ENCODE measurements at places on chromosomes 3 and 15.

- no peak for DNase-seq
Observed at GRCh38 chr3:42937334-42937733, 31.4 kb downstream of the ZNF662 start.

GRCh38 chr3:157089455-157090221, 70.3 kb downstream of the CCNL1 start:
- DNase-seq, result peak; percentile 30

- no peak for DNase-seq
Observed at GRCh38 chr3:133620066-133620784, 41.5 kb downstream of the TOPBP1 start.

DNA sequence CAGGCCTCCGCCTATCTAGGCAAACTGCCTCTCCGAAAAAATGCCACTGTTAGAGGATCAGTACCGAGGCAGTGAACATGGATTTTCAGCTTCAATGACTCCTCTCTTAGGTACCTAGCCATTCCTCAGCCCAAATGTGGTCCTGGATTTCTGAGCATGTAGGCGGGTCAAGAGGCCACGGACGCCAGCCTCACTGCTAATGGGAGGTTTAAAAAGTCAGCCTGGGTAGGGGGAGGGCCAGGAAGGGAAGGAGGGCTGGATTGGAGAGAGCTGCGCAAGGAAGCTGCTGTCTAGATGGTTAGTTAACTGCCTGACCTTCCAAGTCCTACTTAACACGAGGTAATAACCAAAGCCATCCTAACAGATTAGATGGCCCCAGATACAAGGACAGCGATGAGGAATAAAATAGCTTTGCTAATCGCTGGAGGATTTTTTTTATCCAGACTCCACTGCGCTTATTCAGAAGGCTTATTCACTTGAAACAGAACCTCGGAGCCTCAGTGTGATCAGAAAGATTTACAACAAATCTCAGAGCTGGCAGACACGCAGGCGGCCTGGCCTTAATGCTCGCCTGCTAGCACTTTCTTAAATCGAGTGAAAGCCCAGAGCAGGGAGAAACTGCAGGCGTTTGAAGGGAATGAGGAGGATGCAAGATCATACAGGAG, 34.3 kb downstream of the TLE3 start:
- peak; percentile 20 for DNase-seq

DNA sequence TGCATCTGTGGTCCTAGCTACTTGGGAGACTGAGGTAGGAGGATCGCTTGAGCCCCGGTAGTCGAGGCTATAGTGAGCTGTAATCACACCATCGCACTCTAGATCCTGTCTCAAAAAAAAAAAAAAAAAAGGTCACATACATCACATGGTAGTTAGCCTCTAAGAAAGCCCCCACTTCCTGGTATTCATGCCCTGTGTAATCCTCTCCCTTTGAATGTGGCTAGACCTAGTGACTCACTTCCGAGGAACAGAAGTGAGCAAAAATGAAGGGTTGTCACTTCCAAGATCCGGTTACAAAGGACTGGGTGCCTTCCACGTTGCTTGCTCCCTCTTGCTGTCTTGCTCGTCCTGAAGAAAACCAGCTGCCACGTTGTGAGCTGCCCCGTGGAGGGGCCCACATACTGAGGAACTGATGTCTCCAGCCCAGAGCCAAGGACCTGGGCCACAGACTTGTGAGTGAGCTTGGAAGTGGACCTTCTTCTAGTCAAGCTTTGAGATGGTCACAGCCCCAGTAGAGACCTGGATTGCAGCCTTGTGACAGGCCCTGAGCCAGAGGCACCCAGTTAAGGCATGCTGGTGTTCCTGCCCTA, 12.6 kb upstream of the LCTL start:
- DNase-seq, result no peak

DNA sequence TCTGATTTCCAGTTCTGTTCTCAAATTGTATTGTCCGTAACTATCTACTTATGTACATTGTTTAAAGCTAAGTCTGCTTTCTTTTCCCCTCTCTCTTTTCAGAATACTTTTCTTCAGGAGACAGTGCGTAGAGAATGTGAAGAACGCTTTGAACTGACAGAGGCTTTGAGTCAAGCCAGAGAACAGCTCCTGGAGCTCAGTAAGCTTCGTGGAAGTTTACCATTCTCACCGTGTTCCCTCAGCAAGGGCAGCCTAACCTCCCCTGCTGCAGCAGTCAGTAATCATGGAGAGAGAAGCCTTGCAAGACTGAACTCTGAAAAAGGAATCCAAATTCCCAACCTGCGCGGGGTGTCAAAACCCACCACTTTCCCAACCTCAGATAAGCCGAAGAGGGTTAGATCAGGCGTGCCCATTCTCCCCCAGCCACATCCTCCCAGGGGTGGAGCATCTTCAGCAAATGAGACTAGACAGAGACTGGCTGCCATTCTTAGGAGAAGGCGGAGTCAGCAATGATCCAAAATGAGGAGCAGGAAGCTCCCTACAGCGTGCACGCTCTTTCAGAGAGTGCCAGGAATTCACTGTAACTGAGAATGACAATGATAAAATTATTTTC, 114.6 kb downstream of the CCNL1 start:
- DNase-seq, result no peak

DNA sequence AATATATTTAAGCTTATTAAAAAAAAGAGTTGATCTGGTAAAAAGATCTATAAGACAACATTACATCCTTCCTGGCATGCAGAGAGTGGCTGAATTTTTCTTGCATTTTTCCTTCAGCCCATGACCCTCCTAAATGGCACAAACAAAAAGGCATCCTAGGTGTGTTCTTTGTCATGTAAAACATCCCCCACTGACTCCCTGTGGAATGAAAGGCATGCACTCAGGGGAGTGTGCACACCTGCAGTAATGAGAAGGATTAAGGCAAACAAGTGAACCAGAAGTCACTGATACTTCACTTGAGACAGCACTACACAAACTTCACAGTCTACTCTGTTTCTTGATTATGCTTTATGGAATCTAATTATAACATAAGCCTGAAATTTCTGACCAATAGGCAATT, 195.0 kb downstream of the RBMS3 start:
- no peak for DNase-seq

DNA sequence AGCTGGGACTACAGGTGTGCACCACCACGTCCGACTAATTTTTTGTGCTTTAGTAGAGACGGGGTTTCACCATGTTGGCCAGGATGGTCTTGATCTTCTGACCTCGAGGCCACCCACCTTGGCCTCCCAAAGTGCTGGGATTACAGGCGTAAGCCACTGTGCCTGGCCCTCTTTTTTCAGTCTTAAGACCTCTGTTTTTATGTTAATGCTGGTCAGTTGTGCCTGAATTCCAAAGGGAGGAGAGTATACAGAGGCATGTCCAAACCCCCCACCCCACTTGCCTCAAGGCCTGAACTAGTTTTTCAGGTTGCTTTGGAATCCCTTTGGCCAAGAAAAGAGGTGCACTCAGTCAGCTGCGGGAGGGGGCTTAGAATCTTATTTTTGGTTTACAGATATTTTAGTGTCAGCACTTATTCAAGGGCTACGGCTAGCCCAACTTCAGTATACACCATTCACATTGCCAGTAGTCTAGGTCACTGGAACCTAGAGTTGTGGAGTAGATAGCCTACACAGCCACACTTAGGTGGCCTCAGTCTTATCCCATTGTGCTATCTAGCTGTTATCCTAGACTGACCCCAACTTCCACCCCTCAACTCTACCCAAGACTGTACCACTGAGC, 128.0 kb upstream of the TPM1 start:
- no peak for DNase-seq

DNA sequence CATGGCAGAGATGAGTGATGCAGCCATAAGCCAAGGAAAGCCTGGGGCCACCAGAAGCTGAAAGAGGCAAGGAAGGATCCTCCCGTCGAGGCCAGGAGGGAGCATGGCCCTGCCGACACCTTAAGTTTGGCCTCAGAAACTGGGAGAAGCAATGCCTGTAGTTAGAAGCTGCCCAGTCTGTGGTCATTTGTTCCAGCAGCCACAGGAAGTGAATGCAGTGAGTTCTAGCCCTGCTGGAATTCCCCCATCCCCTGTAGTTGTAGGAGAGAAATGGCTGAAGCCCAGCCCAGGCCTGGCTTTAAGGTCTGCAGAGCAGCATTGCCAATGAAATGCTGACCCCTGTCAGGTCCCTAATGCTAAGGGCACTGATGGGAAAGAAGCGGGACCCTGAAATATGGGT, 12.2 kb upstream of the CHSY1 start:
- no peak for DNase-seq

- DNase-seq, result no peak
Observed at GRCh38 chr15:80060356-80061006, 1.0 kb downstream of the ZFAND6 start.

Measured in SK-N-DZ (cell line).